Pons (tissue), 1 donor: ENCODE measurements at places on chromosomes 6 and 20.

GRCh38 chr6:132972971-132973370, 158.6 kb downstream of the RPS12 start:
- no peak for DNase-seq

DNA sequence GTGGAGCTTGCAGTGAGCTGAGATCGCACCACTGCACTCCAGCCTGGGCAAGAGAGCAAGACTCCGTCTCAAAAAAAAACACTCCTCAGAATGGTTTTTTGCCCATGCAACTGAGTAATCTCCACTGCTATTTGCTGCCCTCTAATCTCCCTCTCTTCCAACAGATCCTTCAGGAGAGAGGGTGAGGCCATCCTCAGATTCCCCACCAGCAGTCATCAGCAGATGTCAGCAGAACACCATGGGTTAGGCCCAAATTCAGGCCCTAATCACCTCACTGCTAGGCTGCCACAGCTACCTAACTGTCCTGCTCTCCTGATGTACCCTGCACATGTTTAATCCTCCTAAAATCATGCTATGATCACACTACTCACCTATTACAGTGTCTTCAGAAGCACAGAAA, 63.2 kb upstream of the BEND6 start:
- DNase-seq: no peak

- no peak for DNase-seq
Observed at GRCh38 chr6:72564231-72564630, 57.6 kb upstream of the KCNQ5 start.

GRCh38 chr6:77965449-77965848, 312.6 kb downstream of the MEI4 start:
- no peak for DNase-seq

DNA sequence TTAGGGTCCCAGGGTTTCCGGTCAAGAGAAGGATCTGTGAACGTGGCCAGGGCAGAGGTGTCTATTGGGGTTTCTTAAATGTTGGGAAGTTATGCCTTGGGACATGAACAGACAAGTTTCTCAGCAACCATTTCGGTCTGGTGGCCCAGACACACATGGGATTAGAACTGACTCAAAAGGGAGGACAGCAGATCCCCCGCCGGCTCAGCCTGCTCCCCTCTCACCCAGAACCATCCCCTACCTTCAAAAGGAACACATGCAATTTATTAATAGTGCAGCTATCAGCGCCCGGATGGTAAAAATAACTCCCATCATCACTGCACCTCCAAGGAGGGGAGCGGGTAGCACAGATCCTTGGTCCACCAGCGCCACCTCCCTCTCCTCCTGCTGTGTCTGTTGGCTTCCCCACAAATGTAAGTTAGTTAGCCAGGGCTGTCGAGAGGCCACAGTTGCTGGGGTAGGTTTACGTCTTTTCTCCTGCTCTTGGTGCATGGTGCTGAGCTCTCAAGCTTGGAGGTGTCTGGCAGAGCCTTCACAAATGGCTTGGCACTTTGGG, 77.1 kb downstream of the TRAM2 start:
- no peak for DNase-seq

DNA sequence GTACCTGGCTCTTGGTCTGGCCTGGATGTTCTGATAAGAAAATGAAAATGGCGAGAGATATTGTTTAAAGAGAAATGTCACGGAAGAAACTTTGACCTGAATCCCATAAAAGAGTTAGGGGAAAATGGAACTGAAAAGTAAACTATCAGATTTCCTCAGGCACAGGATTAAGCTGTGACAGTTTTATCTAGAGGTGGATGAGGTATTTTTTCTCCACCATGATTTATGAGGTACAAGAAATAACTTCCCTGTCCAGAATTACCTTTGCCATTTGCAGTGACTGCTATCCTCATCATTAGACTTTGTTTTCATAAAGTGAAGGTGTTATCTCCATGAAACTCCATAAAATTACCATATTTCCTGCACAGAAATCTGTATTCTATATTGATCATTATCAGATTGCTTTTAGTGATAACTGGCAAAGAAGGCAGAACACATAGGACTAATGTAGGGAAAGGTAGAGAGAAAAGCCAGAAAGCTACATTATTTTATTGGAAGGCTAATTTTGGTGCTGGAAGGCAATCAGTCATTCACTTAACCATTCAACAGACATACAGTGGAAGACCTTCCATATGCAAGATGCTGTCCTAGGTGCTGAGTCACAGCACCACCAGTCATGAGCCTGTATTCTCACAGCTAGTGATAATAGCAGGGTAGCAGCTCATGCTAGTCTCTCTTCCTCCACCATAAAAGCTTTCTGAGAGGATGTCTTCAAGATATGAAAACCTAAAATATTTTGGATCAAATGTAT, 427.3 kb upstream of the CITED2 start:
- DNase-seq: no peak

DNA sequence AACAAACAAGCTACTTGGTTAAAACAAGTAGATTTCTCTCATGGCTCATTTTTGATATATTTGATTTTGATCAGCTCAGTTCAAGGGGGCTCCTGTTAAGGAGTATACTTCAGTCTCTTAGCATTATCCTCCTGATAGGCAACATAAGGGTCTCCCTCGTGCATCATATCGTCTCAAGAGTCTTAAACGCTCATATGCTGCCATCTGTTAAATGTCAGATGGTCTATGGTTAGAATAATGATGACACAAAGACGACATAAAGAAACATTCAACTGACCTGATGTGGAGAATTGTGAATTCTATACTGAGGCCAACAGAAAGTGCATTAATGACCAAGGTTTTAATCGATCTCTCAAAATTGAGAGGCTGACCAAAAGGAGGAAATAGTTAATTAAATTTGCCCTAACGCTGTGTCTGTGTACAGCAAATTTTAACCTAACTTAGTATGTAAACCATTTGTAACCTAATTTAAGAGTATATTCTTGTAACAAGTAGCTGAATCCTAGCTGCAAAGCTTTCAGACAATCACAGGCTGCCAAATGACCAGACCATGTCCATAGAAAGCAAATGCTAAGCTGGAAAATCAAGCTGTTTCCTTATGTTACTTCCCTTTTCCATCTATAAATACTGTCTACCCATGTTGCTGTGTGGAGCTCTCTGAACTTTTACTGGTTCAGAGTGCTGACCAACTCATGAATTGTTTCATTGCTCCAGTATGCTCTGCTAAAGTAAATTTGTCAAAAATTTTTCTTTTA, 1688.5 kb downstream of the GRIK2 start:
- DNase-seq: no peak

GRCh38 chr6:170444056-170444591, 109.0 kb downstream of the PSMB1 start:
- DNase-seq: no peak
